ENCODE measurements at places on chromosomes 1 and 21.

DNA sequence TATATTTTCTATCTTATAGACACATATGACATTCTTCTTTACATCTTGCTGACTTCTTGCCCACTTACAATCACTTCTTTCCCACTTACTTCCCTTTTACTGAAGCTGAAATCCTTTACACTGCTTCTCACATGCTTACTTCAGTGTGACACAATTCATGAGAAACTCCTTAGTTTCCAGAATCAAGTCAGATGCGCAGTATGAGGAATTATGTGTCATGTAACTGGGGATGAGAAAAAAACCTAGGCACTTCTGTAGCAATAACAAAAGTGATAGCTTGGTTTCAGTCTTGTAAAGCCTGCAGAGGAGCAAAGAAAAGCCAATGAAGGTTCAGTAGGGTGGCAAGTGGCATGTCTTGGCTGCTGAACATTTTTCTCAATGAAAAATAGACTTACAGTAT is 566.2 kb upstream of the RGS18 start:
- no peak for DNase-seq

- DNase-seq: no peak
These were observed 242.6 kb upstream of the CXADR start for GRCh38 chr21:17270229-17270628.

- DNase-seq: no peak
These were observed 21.3 kb upstream of the COL16A1 start for GRCh38 chr1:31725134-31725533.

- no peak for DNase-seq
These were observed 32.1 kb downstream of the HSD17B7 start for GRCh38 chr1:162822391-162823200.

GRCh38 chr21:45595574-45596295 is 47.8 kb upstream of the PCBP3 start:
- no peak for DNase-seq

DNA sequence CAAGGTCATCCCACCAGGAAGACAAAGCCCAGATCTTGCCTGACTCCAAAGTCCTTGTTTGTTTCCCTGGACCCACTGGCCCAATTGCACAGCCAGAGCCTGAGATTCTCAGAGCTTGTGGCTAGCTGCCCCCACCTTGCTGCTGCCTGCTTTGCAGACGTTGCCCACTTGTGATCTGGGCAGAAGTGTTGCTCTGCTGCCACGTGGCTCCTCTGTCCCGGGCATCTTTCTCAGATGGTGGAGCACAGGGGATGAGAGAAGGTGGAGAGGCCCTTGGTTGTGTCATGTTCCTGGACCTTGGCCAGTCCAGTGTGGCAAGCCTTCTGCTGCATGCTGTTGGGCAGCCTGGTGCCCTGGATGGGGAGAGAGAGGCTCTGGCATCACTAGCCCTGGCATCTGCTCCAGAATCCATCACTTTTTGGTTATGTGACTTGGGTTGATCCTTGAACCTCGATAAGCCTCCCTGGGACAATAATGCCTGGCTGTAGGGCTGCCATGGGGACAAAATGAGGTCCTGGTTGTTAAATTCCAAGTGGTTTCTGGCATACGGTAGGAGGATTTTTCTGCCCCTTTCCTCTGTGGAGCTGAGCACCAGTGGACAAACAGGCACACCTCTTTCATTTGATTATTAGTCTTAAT is 1.5 kb upstream of the NR0B2 start:
- DNase-seq: no peak

DNA sequence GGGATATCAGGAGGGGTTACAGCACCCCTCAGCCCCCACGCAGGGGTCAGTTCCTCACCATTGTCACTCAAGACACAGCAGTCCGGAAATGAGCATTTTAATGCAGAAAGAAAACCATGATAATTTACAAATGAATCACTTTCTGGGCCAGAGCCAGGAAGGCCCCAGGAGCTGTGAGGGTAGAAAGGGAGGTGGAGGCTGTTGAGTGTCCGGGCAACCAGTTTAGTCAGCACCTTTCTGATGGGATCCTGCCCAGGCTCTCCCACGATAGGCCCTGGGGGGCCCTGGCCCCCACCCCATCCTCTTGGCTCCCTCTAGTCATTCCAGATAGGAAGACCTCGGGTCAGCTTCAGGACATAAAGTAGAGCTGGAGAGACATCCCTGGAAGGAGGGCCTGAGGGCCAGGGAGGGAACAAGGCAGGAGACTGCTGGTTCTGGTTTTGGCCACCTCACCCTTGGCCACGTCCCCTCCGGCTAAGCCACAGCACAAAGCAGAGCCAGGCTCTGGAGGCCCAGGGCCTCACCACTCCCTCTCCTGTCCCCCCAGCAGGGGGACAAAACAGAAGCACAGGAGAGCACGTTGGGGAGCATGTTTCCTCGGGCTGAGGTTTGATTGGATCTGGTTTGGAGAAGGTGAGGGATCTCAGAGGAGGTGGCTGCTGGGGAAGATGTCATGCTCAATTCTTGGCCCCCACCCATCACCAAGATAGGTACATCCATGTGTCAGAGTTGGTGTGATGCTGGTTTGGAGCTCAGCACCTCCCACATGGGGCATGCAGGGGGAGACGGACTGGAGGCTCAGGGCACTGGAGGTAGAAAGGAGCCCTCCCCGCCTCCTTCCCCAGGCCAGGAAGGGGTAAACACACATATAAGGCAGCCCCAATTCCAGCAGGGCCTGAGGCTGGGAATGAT is 20.6 kb downstream of the ETNK2 start:
- DNase-seq: no peak

GRCh38 chr1:43764581-43764980 is 57.2 kb downstream of the ST3GAL3 start:
- no peak for DNase-seq

DNA sequence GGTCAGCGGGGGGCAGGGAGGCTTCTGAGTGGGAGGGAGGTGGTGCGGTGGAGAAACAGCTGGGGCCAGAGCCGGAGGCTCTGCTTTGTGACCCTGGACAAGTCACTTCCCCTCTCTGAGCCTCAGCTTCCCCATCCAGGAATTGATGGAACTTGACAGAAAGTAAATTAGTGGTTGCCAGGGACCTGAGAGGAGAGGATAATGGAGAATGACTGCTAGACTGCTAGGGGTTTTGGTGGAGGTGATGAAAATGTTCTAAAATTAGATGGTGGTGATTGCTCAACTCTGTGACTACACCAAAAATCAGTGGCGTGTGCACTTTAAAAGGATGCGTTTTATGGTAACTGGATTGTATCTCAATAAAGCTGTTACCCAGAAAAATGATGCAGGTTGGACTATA is 100.9 kb downstream of the ARHGEF10L start:
- no peak for DNase-seq

GRCh38 chr1:161791904-161792655 is 26.0 kb downstream of the ATF6 start:
- DNase-seq: no peak

DNA sequence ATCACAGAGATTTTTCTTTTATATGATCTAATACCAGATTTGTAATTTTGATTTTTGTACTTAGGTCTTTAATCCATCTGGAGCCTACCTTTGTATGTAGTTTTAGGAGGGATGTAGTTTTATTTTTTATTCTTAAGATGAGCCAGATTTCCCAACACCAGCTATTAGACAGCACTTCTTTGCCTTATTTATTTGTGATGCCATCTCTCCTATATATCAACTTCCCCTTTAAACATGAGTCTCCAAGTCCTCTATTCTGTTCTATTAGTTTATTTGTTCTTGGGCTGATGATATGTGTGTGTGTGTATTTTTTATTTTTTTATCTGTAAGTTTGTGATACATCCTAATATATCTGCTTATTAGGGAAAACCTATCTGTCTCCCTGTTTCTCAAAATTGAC is 94.2 kb downstream of the PHTF1 start:
- no peak for DNase-seq

DNA sequence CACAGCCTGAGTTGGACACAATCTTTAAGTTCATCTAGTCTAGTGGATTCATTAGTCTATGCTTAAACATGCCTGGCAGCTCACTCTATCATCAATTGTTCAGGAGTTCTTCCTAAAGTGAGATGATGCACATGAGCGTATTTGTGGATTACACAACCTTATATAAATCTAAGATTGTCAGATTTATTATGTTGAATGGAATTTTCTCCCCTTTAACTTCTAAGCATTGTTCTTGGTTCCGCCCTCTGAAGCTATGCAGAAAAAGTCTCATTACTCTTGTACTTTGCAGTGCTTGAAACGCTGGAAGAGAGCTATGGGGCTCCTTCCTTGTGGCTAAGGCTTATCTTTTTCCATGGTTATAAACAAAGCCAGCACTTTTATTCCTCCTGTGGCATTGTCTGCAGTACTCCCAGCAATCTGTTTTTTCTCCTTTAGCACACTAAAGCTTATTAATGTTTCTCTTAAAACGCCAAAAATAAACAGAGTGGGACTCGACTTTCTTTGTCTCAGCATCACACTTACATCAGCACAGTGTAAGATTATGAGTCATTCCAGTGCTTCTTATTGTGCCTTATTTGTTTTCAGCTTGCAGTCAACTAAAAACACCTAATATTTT is 316.8 kb upstream of the CAMK1G start:
- DNase-seq: no peak

GRCh38 chr1:113858982-113859381 is 12.5 kb downstream of the PTPN22 start:
- no peak for DNase-seq

DNA sequence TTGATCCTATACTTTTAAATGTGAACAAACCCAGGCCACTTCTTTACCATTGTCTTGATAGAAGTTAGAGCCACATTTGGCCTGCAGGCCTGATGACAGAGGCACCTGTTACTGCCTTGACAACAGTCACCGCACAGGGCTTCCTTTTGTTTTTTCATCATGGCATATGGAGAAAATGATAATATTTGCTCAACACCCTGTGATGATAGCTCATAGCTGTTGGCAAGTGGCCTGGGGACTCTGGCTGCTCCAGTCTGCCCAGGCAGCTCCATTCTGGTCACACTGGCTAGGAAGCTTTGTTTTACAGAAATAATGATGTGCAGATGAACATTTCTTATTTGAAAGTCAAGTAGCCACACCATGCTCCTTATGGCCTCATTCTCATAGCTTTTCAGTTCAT is 89.6 kb upstream of the GPR88 start:
- DNase-seq: no peak

GRCh38 chr1:68100571-68100970 is 50.1 kb upstream of the DIRAS3 start:
- no peak for DNase-seq

DNA sequence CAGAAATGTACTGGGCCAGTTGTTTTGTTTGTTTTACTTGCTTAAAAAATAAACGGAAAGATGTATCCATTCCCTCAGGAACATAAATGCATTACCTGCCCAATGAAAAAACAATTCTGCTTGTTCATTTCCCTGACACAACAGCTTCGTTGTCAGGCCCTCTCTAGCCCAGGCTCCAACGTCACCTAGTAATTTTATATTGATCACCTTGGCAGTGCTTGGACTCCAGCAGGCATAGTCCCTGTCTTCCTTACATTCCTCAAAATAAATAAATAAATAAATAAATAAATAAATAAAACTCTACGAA is 1.2 kb downstream of the CEP170 start:
- DNase-seq: no peak

DNA sequence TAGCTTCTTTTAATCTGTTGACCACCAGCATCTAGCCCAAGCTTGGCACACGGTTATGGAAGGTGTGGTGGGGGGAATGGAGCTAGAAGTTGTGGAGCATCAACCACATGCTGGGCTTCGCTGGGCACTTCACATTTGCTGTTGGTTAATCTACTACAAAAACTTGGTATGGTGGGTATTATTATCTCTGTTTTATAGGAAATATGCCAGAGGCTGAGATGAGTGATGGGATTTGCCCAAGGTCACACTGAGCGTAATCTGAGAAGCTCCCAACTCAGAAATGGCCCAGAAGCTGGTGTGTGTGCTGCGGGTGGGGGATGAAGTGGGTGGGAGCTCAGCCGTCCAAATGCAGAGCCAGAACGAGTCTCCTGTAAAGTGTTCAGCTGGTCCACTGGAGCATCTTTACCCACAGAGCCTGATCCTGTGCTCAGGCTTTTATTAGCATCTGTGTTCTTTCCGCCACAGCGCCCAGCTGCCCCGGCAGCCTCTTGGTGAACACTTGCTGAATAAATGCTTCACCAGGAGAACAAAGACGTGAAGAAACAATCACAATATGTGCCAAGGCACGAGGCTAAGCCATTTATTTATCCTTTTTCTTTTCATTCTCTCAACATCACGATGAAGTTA is 98.6 kb upstream of the JUN start:
- no peak for DNase-seq

GRCh38 chr1:207389728-207390464 is 64.2 kb upstream of the CR2 start:
- no peak for DNase-seq

DNA sequence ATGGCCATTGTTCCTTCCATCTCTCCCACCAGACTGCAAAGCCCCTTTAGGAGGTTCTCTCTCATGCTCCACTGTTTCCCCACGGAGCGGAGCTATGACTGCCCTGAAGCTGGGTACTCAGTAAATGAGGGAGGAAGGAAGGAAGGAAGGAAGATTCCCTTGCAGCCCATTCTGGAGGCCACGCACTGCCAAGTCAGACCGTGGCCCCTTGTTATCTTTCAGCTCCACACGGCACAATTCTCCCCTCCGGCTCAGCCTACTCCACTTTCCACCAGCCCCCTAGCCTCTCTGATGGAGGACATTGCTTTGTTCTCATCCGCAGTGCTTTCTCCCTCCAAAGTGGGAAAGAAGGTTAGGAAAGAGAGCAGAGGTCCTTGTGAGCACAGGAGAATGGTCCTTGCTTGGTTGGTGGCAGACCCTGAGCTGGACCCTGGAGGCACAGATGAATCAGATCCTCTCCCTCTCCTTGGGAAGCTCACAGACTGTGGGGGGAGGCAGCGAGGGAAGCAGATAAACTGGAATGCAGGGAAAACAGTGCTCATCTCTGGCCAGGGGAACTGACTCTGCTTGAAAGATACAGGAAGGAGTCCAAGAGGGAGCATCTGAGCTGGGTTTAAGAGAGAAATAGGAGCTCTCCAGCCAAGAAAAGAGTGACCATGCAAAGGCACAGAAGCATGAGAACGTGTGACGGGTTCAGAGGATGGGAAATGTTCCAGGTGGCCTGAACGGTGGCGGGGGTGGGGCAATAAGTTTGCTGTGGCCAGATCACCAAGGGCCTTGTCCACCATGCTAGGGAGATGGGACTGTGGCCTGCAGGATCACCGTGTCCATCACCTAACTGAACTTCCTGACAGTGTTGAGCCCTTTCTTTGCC is 52.6 kb downstream of the GLIS1 start:
- no peak for DNase-seq

GRCh38 chr1:13546791-13547190 is 33.0 kb upstream of the LRRC38 start:
- DNase-seq: no peak

GRCh38 chr1:45522324-45523104 is 830 bp upstream of the PRDX1 start:
- no peak for DNase-seq

GRCh38 chr1:214123061-214123784 is 135.4 kb downstream of the PROX1 start:
- no peak for DNase-seq

DNA sequence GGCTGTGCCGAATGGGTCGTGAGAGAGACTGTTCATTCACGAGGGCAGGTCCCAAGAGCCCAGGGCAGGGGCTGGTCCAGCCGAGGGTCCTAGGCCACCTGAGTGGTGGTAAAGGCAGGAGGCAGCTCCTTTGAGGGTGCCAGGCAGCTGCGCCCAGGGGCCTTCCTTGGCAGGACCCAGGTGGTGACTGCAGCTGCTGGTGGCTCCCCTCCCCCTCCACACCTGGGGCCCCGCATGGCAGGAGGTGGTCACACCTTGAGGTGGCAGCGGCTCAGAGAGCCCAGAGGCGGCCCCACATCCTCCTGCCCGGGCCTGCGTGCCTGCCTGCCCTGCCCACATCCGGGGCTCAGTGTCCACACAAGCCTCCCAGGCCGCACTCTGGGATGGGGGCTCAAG is 9.8 kb upstream of the PLCH2 start:
- no peak for DNase-seq
